ENCODE measurements at places on chromosomes 12 and 14. TPM values are rescaled to one million over a fixed set of nuclear protein-coding genes. Genes with fewer than 3 reads are reported as not detected.

The ESRRB gene
- 1.7 TPM for total RNA-seq

DNA sequence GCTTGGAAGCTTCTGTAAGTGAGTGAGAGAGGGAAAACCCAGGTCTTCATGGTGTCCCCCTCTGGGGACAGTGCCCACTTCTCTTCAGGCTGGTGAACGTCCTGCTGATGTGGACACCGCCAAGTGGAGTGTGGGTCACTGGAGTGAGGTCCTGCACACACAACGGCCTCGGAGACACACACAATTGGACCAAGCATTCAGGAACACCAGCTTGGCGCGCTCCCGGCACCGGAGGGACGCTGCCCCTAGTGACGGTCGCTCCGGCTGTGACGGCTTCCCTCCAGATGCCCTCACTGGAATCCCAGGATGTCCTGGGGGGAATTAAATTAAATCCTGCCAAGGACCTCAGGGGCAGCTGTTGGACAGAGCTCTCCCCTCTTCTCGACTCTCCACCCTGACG lies 123.1 kb downstream of the ZNF664 start:
- no peak overlapping the region for H3K27ac ChIP-seq
- H3K27me3 ChIP-seq: peaks cover 10% of the 10 kb centered on the region
- DNase-seq: no peak
- peaks cover 7% of the 10 kb centered on the region for H3K36me3 ChIP-seq
- H3K4me3 ChIP-seq: no peak overlapping the region
- H3K4me1 ChIP-seq: peaks cover 33% of the 10 kb centered on the region

The TMX1 gene
- 39.1 TPM for total RNA-seq

The NTS gene
- 2.3 TPM for total RNA-seq

The SYNDIG1L gene
- 1.5 TPM for total RNA-seq

DNA sequence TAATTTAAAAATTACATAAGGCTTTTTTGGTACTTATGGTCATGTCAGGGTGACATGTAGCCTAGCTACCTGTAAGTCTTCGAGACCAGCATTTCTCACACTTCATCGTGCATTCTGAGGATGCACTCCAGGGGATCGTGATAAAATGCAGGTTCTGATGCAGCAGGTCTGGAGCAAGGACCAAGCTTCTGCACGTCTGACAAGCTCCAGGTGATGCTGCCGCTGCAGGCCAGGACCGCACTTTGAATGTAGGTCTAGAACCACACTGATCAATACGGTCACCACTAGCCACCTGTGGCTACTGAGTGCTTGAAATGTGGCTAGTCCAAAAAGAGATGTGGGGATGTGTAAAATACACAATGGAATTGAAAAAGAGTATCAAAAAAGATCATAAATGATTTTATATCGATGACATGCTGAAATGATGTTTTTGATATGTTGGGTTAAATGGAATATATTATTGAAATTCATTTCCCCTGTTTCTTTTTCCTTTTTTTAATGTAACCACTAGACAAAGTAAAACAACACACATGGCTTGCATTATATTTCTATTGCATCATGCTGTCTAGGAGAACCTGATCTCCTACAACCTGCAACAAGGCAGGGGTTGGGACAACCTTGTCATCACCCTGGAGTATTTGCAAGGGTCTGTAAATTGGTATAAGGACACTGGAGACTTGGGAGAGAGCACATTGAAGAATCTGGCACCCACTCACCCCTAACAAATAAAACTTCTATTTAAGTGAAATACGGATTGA lies 142.4 kb downstream of the DPF3 start:
- DNase-seq: no peak
- no peak overlapping the region for H3K27ac ChIP-seq

DNA sequence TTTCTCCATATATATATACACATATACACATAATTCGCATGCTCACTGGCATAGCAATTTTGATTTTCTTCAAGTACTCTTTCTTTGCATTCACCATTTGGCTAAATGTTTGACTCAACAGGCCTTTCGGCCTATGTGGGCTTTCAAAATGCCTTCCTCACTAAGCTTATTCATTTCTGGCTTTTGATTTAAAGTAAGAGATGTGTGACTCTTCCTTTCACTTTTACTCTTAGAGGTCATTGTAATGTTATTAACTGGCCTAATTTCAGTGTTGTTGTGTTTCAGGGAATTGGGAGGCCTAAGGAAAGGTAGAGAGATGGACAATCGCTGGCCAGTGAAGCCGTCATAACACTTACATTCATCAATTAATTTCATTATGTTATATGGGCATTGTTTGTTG lies 14.5 kb upstream of the KLRD1 start:
- no peaks in the 10 kb centered on the region for H3K27me3 ChIP-seq
- no peaks in the 10 kb centered on the region for H3K4me1 ChIP-seq
- no peaks in the 10 kb centered on the region for H3K36me3 ChIP-seq

The GPR65 gene
- total RNA-seq: not detected

DNA sequence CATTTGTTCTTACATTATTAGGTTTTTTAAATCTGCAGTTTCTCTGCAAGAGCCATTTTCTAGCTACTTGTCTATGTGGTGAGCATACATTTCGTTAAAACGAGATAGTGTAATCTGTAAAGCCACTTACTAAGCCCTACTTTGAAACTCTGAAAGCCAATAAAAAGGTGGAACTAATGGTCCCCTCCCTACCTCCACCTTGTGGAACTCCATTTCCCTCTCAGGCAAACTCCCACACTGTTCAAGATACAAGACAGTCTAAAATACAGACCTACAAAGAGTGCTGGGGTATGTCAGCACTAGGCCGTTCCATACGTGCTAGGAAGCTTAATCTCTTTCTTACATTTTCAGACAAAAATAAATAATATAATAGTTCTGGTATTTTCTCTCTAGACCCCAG lies 74.1 kb downstream of the DUSP6 start:
- no peak overlapping the region for H3K4me3 ChIP-seq
- peaks cover 18% of the 10 kb centered on the region for H3K4me1 ChIP-seq
- H3K36me3 ChIP-seq: no peaks in the 10 kb centered on the region
- DNase-seq: no peak
- no peaks in the 10 kb centered on the region for H3K27me3 ChIP-seq

GRCh38 chr12:94037444-94037843 lies 110.9 kb upstream of the PLXNC1 start:
- peaks cover 22% of the 10 kb centered on the region for H3K36me3 ChIP-seq
- peaks cover 13% of the 10 kb centered on the region for H3K4me1 ChIP-seq
- H3K27me3 ChIP-seq: peaks cover 2% of the 10 kb centered on the region
- H3K27ac ChIP-seq: no peak overlapping the region
- no peak for DNase-seq

GRCh38 chr12:84502907-84503787 lies 409.5 kb downstream of the SLC6A15 start:
- no peak overlapping the region for H3K27ac ChIP-seq
- H3K36me3 ChIP-seq: no peaks in the 10 kb centered on the region
- no peaks in the 10 kb centered on the region for H3K27me3 ChIP-seq
- peak; percentile 64 for DNase-seq

The ANKRD52 gene
- 49.1 TPM for total RNA-seq

The GLI1 gene
- total RNA-seq: 2.3 TPM

DNA sequence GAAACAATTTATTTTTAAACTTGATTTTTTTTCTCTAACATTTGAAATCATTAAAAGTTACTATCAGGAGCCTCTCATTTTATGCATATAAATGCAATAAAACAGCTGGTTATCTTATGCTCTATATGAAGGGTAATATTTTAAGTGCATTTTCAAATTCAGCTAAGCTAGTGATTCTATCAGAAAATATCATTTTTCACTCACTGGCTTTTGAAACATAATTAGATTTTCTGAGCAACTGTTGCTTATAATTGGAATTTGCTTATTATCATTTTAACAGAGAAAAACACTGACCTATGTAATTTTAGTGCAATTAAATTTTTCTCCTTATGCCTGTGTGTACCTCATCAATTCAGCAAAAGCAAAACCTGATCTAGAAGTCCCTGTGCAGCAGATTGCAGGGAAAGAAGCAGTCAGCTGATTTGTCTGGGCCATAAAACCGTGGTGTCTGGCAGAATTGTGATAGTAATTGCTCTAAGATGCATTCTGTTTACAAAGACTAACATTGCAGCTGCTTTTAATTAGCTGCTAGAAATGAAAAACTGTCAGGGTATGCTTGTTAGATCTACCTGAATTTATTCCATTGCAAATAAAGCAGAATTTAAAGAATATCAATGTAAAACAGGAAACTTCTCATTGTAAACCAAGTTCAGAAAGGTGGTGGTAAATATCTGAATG lies 75.0 kb downstream of the BICD1 start:
- peaks cover 21% of the 10 kb centered on the region for H3K4me1 ChIP-seq
- no peak overlapping the region for H3K4me3 ChIP-seq
- H3K36me3 ChIP-seq: peaks cover 6% of the 10 kb centered on the region
- no peak overlapping the region for H3K27ac ChIP-seq

GRCh38 chr14:23090254-23090636 lies 4.7 kb downstream of the ACIN1 start:
- no peak overlapping the region for H3K4me3 ChIP-seq
- peaks cover 4% of the 10 kb centered on the region for H3K4me1 ChIP-seq
- H3K36me3 ChIP-seq: no peaks in the 10 kb centered on the region
- no peak overlapping the region for H3K27ac ChIP-seq

The PEBP1 gene
- total RNA-seq: 224 TPM

- DNase-seq: peak; percentile 30
- H3K4me3 ChIP-seq: no peak overlapping the region
- no peak overlapping the region for H3K27ac ChIP-seq
- H3K36me3 ChIP-seq: no peaks in the 10 kb centered on the region
Observed at GRCh38 chr14:105493921-105494605, 3.0 kb downstream of the TEDC1 start.

The CDH24 gene
- total RNA-seq: 164 TPM

The ADSS1 gene
- 45.1 TPM for total RNA-seq

GRCh38 chr14:69050240-69051184 lies 71.4 kb upstream of the ACTN1 start:
- no peak for DNase-seq
- no peak overlapping the region for H3K4me3 ChIP-seq
- no peak overlapping the region for H3K27ac ChIP-seq
- H3K36me3 ChIP-seq: peaks cover 11% of the 10 kb centered on the region

The ACOT4 gene
- total RNA-seq: not detected

DNA sequence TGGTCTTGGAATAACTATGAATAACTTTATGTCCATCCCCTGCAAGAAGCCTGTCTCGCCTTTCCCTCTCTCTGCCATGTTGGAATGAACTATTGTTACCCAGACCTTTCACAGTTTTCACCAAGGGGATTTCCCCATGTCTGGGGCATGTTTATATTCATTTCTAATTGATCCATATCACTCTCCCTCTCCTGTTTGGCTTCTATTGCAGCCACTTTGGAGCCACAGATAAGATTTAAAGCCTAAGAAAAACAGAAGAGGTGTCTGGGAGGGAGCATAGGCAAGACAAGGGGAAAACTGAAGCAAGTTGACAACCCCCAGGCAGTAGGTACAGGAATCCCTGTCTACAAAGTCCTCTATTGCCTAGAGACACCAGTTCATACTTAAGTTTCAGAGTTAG lies 41.0 kb upstream of the FOXJ2 start:
- H3K4me1 ChIP-seq: no peaks in the 10 kb centered on the region
- no peak overlapping the region for H3K4me3 ChIP-seq

GRCh38 chr12:50246873-50247612 lies 36.3 kb downstream of the LIMA1 start:
- no peaks in the 10 kb centered on the region for H3K36me3 ChIP-seq
- peaks cover 4% of the 10 kb centered on the region for H3K4me1 ChIP-seq
- no peak overlapping the region for H3K27ac ChIP-seq
- H3K4me3 ChIP-seq: no peak overlapping the region

DNA sequence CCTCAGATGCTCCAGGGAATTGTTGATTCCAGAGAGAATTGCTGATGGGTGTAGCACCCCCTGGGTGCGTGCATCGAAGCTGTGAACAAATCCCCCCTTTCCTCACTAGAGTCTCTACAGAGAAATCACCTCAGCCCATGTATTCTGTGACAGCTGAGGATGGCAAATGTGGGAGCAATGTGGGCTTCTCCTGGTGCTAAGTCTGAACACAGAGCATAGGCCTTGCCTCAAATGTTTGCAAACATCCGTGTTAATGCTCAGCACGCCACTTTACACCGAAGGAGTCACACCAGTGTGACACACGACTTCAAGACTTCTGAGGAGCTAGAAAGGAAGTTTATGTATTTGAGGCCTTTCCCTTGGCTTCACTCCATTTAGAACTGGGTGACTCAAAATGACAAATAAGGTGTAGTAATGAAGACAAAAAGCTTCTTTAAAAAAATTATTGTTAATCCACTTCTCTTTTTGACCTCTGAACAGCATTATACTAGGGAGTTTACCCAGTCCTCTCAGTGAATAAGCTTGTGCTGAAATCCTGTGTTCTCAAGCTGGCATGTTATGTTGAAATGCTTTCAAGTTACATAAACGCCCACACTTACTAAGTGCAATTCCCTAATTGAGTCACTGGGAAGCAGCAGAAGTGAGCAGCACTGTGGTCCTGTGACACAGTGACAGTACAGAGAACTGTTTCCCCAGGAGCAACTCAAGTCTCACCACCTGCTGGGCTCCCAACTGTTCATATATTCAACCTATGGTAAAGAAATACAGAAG lies 92.9 kb downstream of the FAR2 start:
- no peaks in the 10 kb centered on the region for H3K36me3 ChIP-seq
- no peak overlapping the region for H3K4me3 ChIP-seq
- no peaks in the 10 kb centered on the region for H3K27me3 ChIP-seq
- peaks cover 20% of the 10 kb centered on the region for H3K4me1 ChIP-seq

GRCh38 chr14:71856199-71856919 lies 75.9 kb upstream of the RGS6 start:
- H3K36me3 ChIP-seq: no peaks in the 10 kb centered on the region
- H3K27me3 ChIP-seq: peaks cover 4% of the 10 kb centered on the region
- DNase-seq: peak; percentile 27
- no peak overlapping the region for H3K4me3 ChIP-seq

DNA sequence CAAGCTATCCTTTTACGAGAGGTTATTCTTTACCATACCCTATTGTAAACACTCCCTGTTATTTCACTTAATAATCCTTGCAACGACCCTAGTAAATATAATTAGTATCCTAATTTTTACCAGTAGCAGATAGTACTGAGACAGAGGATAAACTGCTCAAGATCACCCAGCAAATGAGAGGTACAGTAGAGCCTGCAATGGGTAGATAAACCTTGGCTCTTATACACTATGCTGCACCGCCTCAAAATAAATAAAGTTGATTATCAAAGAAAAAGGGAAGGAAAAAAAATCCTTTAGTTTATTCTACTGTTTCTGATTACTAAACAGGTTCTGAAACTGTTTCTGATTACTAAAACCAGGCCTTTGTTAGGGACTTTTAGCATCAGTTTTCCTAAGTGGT lies 22.5 kb downstream of the YBX3 start:
- H3K4me1 ChIP-seq: no peaks in the 10 kb centered on the region
- DNase-seq: no peak
- no peaks in the 10 kb centered on the region for H3K27me3 ChIP-seq
- no peak overlapping the region for H3K4me3 ChIP-seq

DNA sequence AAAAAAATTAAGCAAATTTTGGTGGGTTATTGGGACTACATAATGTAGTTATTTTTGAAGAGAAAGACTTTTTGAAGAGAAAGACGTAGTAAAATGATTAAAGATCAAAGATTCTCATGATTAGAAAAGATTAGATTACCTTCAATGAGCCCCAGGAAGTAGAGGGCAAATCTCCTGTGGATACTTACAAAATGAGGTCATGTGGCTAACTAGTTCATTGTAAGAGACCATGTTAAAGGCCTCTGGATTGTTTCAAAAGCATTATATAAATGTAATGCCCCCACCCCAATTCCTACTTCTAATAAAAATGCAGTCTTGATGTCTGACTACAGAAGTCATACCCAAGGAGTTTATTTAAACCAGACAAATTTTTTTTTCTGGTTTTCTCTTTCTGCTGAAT lies 93.3 kb downstream of the ERGIC2 start:
- DNase-seq: no peak
- peaks cover 14% of the 10 kb centered on the region for H3K36me3 ChIP-seq
- H3K27me3 ChIP-seq: no peaks in the 10 kb centered on the region
- H3K27ac ChIP-seq: no peak overlapping the region

- H3K4me3 ChIP-seq: no peak overlapping the region
- no peaks in the 10 kb centered on the region for H3K36me3 ChIP-seq
- H3K27me3 ChIP-seq: no peaks in the 10 kb centered on the region
- peaks cover 12% of the 10 kb centered on the region for H3K4me1 ChIP-seq
- H3K27ac ChIP-seq: no peak overlapping the region
Observed at GRCh38 chr12:107649661-107650061, 35.9 kb upstream of the PWP1 start.
